Stimulated activated CD8-positive, alpha-beta memory T cell treated with anti-CD3 and anti-CD28 coated beads, Interleukin-15, amount 100 ng/mL, for 24 hours (primary cell): ENCODE measurements at places on chromosomes 12 and 14.
A peak's percentile ranks its signal among the peaks of the same experiment; 100 is the strongest.

DNA sequence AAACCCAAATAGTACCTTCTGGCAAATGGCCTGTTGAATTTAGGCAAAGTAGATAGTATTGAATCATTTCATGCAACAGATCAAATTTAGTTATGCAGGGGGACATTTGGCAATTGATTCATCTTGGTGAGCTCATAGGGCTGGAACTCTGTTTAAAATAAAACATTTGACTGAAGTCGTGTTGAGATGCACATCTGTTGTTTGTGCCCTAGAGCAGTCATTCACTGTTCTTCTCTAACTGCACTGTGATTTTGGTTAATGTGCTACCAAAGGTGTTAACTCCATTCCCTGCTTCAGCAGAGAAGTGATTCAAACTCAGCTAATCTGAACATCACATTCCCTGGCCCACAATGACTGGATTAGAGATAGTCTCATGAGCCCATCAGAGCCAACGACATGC, 44.0 kb upstream of the CSRP2 start:
- DNase-seq: no peak

DNA sequence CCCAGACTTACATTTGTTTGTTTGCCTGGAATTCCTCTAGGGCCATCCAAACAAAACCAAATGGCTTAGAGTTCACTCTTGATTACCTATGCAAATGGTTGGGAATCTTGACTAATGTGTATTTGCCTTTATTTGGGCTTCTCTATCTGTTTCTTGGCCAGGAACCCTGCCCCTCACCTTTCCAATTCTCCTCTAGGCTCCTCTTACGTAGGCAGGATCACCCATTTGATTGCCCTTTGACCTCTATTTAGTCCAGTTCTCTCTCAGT, 123.0 kb upstream of the DYRK2 start:
- no peak for DNase-seq

- no peak for DNase-seq
Measured at GRCh38 chr12:68237619-68238018, 12.0 kb upstream of the IL26 start.

GRCh38 chr12:44465139-44465538, 411.0 kb downstream of the NELL2 start:
- no peak for DNase-seq

GRCh38 chr14:85508863-85509262, 21.1 kb upstream of the FLRT2 start:
- DNase-seq: no peak

DNA sequence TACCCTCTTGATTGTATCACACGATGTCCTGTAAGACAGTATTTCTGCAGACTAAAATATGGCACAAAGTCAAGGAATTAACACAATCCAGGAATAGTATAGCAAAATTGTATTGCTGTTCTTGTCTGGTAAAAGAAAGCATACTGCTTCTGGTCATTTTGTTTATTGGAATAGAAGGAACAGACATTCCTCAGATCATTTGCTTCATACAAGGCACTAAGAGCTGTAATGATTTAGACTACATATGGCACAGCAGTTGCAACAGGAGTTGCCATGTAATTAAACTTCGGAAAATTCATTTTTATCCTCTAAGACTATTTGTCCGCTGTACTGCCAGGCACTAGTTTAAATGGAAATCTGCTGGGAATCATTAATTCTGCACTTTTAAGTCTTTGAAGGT, 7.6 kb upstream of the KERA start:
- DNase-seq: no peak

GRCh38 chr14:23066855-23067744, 9.8 kb upstream of the CDH24 start:
- DNase-seq: no peak

GRCh38 chr12:18556161-18556560, 181.7 kb downstream of the PLCZ1 start:
- no peak for DNase-seq

- no peak for DNase-seq
Measured at GRCh38 chr12:57066245-57066644, 12.3 kb downstream of the NEMP1 start.

DNA sequence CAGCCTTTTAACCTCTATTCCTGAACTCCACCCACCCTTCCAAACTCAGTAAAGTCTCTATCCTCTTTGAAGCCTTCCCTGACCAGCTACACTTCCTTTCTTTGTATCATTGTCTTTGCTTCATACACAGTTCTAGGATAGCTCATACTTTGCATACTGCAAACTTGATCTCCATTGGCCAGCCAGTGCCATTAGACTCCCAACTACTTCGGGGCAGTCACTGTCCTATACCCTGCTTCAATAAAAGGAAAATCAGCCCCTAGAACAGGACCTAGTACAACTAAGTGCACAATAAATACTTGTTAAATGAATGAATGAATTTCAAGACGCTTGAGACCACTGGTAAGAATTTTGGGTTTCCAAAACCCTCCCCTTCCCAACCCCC, 521 bp upstream of the PIP4K2C start:
- DNase-seq: no peak

GRCh38 chr12:92676710-92677109, 26.1 kb upstream of the PLEKHG7 start:
- DNase-seq: no peak

- no peak for DNase-seq
Measured at GRCh38 chr12:102910137-102910536, 6.9 kb downstream of the PAH start.

DNA sequence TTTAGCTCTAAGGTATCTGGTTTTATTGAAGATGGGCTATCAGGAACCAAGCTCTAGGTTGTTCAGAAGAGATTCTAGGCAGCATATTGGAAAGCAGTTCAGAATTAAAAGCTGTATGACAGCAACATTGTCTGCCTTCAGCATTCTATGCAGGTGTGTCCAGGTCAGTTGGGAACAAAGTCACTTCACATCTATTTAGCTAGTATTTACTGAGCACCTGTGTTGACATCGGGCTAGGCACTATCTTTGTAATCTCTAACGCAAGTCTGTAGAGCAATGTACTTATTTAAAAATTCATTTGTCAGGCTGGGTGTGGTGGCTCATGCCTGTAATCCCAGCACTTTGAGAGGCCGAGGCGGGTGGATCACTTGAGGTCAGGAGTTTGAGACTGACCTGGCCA, 6.8 kb upstream of the EID3 start:
- no peak for DNase-seq

GRCh38 chr14:84252706-84253105, 1277.2 kb upstream of the FLRT2 start:
- no peak for DNase-seq

DNA sequence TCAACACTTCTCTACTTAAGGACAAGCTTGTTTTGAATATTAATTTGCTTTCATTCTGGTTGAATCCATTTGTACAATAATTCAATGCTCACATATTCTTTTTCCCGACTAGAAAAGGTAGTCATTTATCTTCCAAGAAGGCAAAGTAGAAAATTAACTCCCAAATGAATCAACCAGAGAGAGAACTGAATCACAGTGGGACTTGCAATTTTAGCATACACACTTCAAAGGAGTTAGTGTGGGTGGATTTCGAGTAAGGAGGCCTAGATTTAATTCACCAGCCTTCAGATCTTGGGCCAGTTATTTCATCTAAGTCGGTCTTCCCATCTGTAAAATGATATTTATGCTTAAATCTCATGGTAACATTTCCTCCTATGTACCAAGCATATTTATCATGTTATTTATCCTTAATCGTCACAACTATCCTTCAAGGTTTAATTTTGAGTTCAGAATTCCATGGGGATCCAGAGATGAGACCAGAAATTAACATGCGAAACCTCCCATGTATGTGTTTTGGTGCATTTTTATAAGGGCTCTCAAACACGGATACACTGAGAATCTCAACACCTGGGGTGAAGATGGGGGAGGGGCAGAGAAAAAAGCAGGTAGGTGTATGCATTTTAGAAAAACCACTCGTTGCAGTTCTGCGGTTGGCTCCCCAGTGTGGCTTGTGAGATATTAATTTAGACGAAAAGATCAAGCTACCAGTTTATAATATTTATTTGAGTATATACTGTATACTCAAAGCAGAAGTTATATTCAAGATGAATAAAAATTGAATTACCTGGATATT, 38.9 kb upstream of the IL22 start:
- DNase-seq: no peak

- no peak for DNase-seq
Measured at GRCh38 chr12:112568641-112569040, 149.9 kb downstream of the PTPN11 start.

- peak; percentile 20 for DNase-seq
Measured at GRCh38 chr14:76844223-76844622, 18.0 kb downstream of the LRRC74A start.

DNA sequence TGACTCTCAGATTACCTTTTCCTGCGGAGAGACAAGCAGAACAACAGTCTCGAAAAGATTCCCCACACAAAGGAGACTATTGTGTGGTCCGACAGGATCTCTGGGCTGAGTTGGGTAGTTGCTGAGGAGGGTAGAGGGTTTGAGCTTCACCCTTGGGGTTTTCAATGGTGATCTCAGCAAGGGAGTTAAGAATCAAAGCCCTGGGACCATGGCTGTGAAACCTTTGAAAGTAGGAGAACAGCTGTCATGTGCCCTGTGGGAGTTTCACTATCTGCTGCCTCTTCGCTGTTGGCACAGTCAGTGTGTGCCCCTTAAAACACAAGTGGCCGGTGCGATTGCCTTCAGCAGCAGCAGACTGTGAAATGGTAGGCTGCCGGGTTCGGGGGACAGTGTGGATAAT, 14.2 kb upstream of the PLEK2 start:
- DNase-seq: no peak

DNA sequence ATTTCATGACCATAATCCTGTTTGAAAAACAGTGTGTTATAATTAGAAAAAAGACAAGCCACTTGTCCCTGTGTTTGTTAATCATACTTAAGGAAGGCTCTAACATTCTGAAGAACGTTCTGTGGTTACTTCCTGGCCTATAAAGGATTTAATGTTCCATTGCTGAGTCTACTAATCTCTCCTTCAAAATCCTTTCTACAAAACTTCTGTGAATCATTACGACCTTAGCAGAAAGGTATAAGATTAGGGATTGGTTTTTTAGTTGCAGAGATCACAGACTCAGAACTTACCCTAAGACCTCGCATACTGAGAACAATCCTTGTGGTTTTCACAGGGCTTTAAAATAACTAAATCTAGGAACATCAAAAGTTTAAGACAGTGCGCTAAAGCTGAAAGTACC, 48.3 kb downstream of the TMCC3 start:
- no peak for DNase-seq

GRCh38 chr12:67147447-67147846, 121.7 kb upstream of the CAND1 start:
- DNase-seq: no peak

DNA sequence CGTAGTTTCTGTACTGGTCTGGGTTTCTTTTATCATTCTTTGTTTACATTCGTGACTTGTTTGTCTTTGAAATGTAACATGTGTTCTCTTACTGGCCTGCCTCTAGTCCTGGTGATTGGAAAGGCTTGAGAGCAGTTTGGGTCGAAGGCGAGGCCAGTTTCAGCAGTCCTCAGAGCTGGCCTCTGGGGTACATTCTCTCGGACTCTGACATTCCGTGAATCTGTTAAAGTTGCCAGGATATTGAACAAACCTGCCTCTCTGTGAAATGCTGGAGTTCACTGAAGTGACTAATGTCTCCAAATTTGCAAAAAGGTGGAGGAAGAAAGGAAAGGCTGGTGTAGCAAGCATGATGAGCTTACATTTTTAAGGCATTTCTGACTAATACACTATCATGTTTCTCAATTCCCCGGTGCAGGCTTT, 1.5 kb downstream of the PLEKHA5 start:
- no peak for DNase-seq

DNA sequence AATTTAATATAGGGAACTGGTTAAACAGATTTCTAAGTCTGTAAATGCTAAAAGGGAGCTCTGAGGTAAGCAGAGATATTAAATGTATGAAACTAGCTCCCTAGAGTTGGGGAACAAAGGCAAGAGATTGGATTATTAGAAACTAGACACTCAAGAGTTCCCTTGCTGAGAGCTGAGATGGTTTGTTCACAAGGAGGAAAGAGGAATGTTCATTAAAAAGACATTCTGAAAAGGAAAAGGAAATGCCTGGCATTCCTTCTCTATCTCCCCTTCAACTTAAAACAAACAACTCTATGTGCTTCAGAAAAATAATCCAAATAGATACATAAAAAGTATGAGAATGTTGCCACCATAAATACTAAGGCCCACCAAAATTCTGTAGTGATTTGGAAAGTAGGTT, 73.7 kb downstream of the GALNT4 start:
- no peak for DNase-seq

DNA sequence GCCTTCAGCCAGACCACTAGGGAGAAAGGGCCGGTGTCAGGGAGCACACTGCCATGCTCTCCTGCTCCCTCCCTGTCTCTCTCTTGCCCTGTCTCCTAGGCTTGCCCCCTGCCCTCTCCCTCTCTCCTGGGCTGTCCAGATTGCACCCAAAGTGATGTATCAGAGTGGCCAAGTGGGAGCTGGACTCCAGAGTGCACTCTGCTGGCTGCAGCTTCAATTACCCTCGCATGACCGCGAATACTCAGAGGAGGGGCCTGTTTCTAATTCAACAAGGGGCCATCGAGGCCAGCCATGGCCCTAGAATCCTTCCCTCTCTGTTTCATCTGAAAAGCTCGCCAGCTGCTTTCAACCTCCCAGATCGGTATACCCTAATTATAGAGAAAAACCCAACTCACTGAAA, 206.4 kb upstream of the FKBP4 start:
- no peak for DNase-seq

DNA sequence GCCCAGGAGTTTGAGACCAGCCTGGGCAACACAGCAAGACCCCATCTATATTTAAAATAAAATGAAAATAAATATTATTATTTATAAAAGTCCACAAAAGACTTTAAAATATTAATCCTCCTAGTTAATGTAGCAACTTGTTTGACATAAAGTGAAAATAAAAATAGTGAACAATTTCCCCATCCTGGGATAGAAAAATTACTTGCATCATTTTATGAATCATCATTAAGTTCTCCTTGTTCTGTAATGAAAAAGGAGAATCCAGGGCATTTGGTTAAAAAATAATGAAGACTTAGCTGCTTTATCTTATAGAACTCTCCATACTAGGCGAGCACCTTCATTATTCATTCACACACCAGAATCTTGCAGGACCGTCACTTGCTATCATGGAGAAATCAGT, 66.1 kb downstream of the ELK3 start:
- DNase-seq: no peak

GRCh38 chr12:57614178-57614947, 3.1 kb downstream of the ARHGEF25 start:
- DNase-seq: no peak
